ENCODE measurements at places on chromosomes 1 and 21.

GRCh38 chr1:43171312-43171875, 696 bp downstream of the EBNA1BP2 start:
- DNase-seq: no peak

- DNase-seq: peak; percentile 65
These were observed 17.4 kb upstream of the KCNAB2 start for GRCh38 chr1:6028042-6028850.

- DNase-seq: no peak
These were observed 1211.6 kb upstream of the ADGRL4 start for GRCh38 chr1:80218112-80218511.

GRCh38 chr1:89822109-89822962, 1.5 kb downstream of the LRRC8D start:
- no peak for DNase-seq

- DNase-seq: no peak
These were observed 205.7 kb upstream of the PTBP2 start for GRCh38 chr1:96515925-96516324.

GRCh38 chr21:33690874-33691273, 48.6 kb downstream of the ITSN1 start:
- no peak for DNase-seq

GRCh38 chr21:43654806-43655489, 4.3 kb downstream of the HSF2BP start:
- no peak for DNase-seq

DNA sequence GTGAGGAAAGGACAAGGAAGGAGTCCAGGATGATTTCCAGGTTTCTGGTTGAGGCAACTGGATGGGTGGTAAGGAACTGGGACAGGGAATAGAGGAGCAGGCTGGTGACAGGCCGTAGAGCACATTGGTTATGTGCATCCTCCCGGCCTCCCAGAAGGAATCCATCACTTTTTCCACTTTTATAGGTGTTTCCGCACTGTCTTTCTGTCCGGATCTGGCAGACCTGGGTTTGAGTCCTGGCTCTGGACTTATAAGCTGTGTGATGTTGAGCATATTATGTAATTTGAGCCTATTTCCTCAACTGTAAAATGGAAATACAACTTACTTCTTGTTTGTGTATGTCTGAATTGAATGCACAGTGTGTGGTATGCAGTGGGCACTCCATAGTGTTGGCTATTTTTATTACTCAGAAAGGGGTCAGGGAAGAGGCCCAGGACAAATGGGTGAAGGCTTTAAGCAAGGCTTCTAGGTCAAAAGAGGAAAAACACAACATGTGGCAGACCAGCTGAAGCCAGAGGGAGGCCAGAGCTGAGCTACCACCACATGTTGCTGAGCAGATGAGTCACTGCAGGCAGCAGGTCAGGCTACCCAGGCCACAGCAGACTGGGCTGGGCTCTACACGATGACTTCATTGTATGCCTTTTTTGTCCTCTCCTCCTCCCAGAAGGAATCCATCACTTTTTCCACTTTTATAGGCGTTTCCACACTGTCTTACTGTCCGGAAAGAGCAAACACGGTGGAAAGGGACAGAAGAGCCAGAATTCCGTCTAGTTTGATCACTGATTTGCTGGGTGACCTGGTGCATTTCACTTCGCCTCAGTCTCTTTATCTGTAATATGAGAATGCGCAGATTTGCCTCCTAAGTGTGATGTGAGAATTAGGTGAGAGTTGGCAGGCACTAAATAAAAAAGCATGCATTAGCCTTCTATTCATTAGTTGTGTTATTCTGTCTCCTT, 791 bp upstream of the MAST2 start:
- DNase-seq: no peak

- no peak for DNase-seq
These were observed 115.7 kb upstream of the UBE2U start for GRCh38 chr1:64087768-64088167.

GRCh38 chr1:91585982-91586381, 85.3 kb downstream of the CDC7 start:
- DNase-seq: no peak

DNA sequence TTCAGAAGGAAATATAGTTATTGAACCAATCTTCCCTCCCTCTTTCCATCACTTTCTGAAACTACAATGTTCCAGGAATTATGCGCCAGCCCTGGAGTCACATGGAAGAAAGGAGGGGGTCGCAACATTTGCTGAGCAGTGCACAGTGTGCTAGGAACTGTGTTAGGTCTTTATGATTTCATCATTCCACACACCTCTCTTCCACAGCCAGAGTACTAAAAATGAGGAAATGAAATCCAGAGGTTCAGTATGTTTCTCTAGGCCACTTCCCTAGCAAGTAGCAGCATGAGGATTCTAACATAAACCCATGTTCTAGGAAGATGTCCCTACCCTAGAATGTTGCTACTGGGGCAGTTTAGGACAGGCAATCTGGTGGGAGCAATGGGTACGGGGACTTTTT, 158.1 kb downstream of the SLC45A1 start:
- DNase-seq: no peak

- DNase-seq: no peak
These were observed 89.3 kb downstream of the PAX7 start for GRCh38 chr1:18719786-18720451.

GRCh38 chr1:61142726-61143500, 60.6 kb downstream of the NFIA start:
- no peak for DNase-seq

GRCh38 chr1:219973213-219973612, 44.9 kb upstream of the SLC30A10 start:
- DNase-seq: no peak

- DNase-seq: no peak
These were observed 9.2 kb downstream of the CSTB start for GRCh38 chr21:43766734-43767497.

DNA sequence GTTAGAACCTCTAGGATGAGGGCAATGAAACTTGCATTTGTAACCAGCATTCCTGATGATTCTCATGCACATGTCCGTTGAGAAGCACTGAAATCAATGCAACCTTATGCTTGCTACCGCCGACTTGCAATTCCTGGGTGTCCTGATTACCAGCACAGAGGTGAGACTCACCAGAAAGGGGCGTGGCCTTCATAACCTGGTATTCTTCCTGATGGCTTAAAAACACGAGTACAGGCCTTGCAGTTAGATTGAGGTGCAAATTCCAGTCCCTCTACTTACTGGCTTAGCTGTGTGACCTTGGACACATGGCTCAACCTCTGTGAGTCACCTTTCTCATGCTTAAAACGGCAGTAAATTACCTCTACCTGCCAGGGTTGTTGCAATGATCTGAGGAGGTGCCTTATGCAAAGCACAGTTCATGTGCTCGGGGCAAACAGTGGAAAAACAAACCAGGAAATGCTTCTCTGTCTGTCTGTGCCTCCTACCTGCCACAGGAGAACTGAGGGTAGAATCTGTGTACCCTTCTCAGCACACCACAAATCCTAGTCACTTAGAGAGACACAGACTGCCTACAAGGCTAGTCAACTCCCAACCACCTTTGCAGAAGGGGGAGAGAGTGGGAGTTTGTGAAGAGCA, 39.1 kb upstream of the ECE1 start:
- DNase-seq: no peak

DNA sequence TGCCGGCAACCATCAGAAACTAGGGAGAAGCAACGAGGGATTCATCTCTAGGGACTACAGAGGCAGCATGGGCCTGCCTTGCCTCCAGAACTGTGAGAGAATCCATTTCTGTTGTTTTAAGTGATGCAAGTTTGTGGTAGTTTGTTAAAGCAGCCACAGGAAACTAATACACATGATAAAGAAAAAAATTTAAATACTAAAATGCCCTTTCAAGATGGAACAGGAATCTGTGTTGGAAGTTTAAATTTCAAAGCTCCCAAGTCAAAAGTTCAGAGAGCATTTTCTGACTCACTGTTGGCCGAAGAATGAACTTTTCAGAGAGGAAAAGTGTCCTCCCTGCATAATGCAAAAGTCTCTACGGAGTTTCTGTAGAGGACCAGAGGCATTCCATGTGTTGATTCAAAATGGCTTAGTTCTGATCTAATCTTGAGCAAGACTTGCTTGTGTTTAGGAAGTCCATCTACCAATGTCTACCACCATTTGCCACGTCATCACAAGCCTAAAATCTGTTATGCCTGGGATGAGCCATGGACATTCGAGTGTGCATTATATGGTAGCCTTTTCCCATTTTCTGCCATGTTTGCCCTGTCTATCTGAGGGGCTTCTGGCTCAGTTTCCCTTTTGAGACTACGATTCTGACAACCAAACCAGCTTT, 22.4 kb upstream of the ARHGAP29 start:
- no peak for DNase-seq

- no peak for DNase-seq
These were observed 196.4 kb downstream of the CLEC20A start for GRCh38 chr1:178300352-178300699.

- DNase-seq: no peak
These were observed 20.6 kb upstream of the SELP start for GRCh38 chr1:169650551-169650950.

DNA sequence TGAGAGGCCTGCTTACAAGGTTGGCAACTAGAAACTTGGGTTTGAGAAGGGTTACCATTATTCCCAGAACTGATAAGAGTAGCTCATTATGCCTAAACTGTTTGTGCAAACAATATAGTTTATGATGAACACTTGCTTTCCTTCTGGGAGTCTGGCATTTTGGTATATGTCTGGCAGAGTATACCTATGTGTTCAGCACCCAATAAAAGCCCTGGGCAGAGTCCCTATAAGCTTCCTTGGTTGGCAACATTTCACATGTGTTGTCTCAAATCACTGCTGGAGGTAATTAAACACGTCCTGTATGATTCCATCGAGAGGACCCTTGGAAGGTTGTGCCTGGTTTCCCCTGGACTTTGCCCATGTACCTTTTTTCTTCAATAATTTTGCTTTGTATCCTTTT, 39.7 kb upstream of the DMRTA2 start:
- DNase-seq: no peak

DNA sequence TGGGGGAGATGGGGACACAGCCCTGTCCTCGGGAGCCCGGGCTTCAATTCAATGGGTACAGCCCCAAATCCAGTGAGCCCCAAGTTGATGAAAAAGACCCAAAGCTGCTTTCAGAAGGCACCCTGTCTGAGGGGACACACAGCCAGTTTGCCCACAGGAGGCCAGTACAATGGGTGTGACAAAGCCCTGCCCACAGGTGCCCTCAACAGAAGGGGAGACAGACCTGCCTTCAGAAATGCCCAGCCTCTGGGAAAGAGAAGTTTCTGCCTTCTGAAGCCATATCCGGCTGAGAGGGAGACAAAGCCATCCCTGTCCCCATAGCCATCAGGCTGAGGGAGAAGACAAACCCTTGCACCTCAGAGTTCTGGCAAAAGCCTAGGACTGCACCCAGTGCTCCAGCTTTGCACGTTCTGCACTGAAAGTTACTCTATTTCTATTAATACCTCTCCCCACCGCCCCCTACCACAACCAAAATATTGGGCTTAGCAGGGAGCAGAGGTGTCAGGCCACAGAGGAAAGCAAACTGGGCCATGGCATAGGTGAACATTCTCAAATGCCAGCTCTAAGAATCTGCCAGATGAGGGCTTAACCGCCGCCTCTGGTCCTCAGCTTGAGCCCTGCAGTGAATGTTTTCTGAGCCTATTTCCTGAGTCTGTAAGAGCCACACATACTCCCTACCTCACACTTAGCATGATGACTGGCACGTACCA, 18.0 kb upstream of the PTAFR start:
- no peak for DNase-seq

- DNase-seq: no peak
These were observed 146.1 kb upstream of the CSF3R start for GRCh38 chr1:36628804-36629203.

- no peak for DNase-seq
These were observed 397.6 kb downstream of the LRRIQ3 start for GRCh38 chr1:73800376-73800775.

DNA sequence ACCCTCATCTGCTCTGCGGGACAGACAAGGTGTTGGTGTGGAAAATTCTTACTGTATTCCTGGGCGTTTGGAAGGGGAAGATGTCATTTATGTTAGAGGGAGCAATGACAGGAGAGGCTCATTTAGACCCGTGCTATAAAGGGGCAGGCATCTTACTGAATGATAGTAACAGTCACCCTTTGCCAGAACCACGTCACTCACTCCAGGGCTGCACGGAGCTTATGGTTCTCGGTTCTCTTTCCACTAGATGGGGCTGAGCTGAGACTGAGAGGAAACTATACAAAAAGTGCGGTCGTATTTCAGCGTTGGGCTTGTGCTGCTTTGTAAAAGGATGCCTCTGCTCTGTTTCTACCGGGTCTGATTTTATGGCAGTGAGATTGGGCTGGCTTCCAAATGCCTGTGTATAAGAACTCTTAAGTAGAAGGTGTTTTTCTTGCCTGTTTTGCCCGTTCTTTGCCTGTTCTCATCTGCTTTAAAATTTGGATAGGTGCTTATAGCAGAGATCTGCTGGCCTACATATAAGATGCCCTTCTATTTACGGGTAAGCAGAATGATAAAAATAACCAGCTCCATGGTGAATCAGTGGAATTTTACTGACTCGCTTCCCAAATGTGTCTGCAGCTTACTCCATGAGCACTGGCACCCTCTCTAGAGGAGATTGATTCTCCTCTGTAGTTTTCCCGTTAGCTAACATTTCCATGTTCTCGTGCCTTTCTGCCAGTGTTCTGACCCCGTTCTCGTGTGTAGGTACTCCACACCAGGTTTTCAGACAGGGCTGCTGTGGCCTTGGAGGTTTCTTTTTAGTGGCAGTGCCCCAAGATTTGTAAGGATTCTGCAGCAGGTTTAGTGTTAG, 55.9 kb downstream of the MRPS6 start:
- DNase-seq: peak; percentile 23

DNA sequence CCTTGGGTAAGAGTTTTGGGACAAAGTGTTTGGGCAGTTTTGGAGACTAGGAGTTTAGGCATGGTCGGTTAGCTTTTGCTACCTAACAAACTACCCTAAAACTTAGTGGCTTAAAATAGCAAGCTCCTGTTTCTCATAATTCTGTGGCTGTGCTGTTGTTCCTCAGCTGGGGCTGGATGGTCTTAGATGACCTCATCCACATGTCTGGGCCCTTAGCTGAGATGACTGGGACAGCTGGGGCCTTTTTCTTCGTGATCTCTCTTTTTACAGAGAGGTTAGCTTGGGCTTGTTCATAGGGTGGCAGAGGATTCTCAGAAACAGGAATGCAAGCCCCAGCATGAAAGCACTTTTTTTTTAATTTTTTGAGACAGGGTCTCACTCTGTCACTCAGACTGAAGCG, 6.6 kb downstream of the ATP1A4 start:
- DNase-seq: no peak

DNA sequence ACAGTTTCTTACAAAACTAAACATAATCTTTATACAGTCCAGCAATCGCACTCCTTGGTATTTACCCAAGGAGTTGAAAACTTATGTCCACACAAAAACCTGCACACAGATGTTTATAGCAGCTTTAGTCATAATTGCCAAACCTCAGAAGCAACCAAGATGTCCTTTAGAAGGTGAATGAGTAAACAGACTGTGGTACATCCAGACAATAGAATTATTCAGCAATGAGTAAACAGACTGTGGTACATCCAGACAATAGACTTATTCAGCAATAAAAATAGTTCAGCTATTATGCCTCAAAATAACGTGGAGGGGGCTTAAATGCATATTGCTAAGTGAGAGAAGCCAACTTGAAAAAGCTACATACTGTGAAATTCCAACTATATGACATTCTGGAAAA, 87.0 kb upstream of the GALNT2 start:
- DNase-seq: no peak

- DNase-seq: no peak
These were observed 8.6 kb downstream of the H6PD start for GRCh38 chr1:9243066-9243739.
